A549 (cell line): ENCODE measurements at places on chromosomes 3 and 15.

GRCh38 chr3:146449076-146449475, 20.3 kb downstream of the PLSCR2 start:
- no peak for DNase-seq

- no peak for DNase-seq
These were observed 24.8 kb downstream of the AKAP13 start for GRCh38 chr15:85404918-85405866.

DNA sequence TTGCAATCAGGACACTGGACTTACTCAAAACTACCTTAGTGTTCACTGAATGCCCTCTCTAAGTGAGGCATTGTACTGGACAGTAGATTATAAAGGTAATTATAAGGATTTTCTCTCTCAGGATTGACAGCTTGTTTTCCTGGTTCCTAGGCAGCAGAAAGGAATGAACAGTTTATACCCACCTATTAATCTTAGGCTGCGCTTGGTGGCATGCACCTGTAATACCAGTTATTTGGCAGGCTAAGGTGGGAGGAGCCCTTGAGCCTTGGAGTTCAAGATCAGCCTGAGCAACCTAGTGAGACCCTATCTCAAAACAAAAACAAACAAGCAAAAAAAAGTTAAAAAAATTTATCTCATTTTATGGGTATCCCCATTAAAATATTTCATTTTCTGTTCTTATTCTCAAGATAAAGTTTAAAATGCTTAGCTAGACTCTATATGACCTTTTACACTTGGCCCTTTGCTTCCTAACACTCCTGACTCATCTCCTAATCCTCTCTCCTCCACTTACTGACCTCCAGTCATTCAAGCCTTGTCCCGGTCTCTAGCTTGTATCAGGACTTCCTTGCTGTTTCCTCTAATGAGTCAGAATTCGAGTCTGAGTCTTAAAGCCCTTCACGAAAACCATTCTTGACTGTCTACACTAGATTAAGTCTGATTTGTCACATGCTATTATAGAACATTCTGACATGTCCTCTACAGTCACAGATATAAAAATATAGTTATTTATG, 348.6 kb downstream of the NLGN1 start:
- DNase-seq = no peak

DNA sequence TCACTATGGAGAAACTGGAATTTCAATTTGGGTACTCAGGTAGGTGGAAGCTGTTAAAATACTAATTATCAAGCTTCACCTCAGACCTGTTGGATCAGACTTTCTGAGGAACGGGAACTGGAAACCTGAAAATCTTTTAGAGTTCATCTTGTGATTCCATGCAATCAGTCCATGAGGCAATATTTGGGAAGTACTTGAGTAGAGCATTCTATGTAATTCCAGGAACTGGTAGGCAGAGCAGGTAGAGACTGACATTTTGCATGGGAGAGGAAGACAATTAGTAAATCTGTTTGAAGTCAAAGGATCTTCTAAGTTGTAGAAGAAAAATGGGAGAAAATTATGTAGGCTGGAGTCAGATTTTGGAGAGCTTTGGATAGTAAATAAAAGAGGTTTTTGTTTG, 43.1 kb downstream of the FGF7 start:
- no peak for DNase-seq

DNA sequence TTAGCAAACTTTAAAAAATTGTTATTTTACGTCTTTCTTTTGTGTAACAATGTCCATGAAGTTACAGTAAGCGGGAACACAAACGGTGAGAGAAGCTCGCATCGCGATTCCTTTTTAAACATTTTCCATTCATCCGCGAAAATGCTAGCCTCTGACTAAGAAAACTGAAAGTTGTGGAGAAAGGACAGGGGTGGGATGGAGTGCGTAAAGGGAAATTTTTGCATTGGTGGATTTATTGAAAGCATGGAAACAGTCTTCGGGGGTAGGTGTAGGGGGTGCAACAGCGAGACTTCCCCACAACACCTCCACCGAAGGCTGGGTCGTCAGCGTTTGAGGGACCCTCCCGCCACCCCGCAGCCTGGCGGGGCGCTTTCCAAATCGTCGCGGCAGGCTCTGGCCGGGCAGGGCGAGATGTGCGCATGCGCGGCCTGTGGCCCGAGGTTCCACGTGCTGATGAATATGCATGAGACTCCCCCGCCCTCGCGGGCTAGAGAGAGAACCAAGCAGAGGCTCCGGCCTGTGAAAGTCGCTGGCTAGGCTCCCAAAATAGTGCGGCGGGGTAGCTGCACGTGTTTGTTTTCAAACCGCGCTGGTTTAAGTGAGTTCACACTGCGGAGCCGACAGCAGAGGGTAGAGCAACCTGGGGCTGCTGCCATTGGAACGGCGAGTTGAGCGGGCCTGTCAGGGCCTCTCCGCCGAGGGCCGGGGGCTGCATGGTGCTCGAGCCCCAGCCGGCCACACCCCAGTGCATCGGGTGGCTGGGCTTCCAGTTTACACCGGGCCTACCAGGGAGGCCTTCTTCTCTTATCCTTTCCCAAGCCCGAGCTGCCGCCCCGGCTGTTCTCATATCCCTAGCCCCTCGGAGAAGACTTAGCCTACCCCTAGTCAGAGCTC, 9.9 kb downstream of the ZIC1 start:
- no peak for DNase-seq

GRCh38 chr3:167887096-167887495, 151.6 kb downstream of the SERPINI1 start:
- no peak for DNase-seq

- peak; percentile 89 for DNase-seq
These were observed 75.2 kb downstream of the APBA2 start for GRCh38 chr15:28960979-28961378.

DNA sequence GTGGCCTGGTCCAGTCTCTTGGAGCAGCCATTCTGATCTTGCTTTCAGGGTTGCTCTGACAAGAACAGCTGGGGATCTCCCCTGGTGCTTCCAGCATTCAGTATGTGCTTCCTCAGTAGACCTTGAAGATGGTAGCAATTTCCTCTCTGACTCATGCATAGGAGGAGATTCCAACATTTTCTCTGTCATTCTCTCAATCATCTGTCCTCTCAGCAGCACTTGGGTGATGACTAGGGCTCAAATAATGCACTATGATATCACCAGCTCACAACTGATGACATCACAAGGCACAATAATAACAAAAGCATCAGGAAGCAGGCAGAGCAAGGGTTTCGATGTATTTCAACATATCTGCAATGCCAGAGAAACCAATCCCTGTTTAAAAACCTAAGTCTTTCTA, 52.7 kb downstream of the NFKBIZ start:
- DNase-seq = peak; percentile 21

- DNase-seq = no peak
These were observed 235.1 kb upstream of the CCDC54 start for GRCh38 chr3:107142171-107142570.

DNA sequence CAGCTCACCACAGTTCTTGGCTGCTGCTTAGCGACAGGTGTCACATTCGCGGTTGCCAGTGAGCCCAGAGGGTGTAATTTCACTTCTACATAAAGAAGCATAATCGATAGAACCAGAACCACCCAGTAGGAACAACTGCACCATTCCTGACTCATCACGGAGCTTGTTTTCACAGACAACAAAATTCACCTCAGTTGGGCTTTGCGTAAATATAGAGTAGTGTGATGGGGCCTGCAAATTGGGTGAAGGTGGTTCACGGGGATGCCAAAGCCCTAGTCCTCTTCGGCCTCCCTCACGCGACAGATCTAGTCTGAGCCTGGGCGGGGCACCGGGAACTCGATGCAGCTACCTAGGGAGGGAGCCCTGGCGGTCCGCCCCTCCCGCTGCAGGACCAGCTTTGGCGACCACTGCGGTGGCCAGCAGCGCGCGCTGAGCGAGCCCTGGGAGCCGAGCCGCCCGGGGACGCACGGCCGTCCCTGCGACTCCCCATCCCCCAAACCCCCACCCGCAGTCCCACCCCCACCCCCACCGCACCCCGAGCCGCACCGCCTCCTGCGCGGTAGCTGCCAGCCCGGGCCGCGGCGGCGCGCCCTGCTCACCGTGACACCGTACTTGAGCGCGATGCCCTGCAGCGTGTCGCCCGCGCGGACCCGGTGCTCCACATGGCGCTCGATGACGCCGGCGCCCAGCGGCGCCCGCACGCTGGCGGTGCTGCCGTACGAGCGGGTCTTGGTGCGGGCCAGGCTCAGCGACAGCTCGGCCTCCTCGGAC, 519 bp downstream of the LYSMD2 start:
- peak; percentile 50 for DNase-seq

DNA sequence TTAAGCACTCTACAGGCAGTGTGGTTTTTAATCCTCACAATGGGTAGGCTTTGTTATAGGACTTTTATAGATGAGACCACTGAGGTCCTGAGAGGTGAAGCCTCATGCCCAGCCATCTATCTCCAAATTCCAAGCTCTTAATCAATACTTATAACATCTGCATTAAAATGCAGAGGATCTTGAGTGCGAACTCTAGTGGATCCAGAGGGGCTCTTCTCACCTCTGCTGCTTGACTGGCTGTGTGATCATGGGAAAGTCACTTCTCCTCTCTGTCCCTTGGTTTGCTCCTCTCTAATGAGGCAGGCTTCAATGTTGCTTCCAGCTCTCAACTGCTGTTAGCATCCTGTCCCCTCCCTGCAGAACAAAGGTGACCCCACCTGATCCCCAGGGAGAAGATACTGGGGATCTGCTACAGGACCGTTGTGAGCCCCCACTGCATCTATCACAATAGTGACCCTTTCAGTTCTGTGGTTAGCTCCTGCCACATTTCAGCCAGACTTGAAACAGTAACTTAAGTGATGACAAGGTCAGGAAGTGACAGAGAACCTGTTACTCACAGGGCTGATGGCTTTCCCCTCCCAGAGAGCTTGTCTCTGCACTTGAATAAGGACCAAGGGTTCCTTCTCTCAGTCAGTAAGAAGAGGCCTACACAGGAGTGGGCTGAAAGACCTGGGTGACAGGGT, 1.3 kb downstream of the SLC27A2 start:
- no peak for DNase-seq

DNA sequence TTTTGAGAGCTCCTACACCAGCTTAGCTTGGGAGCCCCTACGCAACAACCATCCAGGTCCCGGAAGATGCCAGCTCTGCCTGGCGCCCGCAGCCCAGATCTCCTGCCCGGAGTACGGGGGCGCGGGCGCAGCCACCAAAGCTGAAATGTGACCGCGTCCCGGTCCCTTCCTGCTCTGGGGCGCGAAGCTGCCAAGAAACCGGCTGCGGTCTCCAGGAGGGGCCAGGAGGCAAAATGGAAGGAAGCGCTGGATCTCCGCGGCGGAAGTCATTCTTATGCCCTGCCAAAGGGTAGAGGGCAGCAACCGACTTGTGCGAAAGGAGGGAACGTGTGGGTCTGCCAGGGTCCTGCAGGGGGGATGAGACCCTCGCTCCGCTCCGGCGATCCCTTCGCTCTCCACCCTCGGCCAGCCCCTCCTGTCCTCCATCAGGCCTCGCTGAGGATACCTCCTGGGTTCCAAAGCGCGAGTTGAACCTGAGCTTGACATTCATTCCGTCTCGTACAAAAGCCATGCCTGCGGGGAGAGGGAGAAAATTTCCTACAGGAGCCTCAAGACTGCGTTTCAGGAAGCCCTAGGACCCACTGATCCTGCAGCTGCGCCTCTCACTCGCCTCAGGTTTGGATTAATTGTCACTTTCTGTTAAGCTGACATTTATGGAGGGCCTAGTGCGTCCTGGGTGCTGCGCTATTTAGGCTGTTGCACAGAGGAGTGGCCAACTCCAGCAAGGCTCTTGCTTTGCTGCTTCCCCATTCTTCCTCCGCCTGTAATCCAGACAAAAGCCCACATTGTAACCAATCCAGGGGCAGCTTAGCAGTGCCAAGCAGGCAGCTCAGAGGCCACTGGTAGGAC, 98.3 kb upstream of the VGLL3 start:
- DNase-seq = peak; percentile 87

DNA sequence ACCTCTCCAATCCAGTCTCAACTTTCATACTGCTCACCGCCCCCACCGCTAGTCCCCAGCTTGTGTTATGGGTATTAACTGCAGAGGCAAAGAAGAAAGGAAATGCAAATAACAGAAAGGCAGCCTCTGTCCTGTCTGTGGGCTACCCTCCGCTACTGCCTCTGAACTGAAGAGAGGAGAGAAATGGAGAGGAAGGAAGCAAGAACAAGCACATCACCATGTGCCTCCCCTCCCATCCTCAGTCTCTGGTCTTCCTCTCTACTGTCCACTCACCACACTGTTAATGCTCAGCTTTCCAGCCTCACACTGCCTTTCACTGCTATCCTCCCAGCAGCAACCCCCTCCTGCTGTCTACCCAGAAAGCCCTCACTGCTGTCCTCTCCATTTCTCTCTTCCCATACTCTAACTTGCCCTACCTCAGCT, 139.0 kb upstream of the SLC2A2 start:
- DNase-seq = no peak

DNA sequence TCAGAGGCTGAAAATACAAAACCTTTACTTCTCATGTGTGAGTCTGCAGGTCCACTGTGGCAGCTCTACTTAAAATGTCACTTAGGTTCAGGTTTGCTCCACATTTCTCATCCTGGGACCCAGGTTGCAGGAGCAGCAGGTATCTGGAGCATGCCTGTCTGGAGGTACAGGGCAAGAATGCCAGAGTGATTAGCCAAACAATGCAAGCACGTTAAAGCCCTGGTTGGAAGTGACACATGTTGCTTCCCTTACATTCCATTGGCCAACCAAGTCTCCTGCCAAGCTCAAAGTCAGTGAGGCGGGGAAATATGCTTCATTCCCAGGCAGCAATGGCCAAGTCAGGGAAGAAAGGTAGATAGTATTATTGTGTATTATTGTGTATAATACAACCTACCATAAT, 76.8 kb upstream of the ARL6 start:
- no peak for DNase-seq

GRCh38 chr15:44536302-44536961, 515 bp upstream of the EIF3J start:
- DNase-seq = no peak

DNA sequence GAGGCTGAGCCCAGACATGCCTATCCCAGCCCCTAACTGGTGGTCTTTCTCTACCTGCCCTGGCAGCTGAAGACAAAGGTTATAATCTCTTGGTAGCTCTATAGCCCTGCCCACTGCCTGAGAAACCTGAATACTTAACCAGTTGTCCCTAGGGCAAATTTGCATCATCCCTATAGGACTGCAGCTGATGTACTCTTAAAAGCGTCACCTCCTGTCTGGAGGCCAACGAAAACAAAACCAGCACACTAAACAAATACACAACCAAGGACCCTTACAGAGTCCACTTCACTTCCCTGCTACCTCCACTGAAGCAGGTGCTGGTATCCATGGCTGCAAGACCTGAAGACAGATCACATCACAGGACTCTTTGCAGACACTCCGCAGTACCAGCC, 98.0 kb downstream of the KCNAB1 start:
- no peak for DNase-seq

GRCh38 chr3:122502139-122502538, 12.6 kb downstream of the KPNA1 start:
- no peak for DNase-seq

GRCh38 chr3:25748189-25748588, 35.1 kb downstream of the NGLY1 start:
- DNase-seq = no peak

GRCh38 chr3:184066211-184066610, 13.4 kb downstream of the HTR3C start:
- no peak for DNase-seq

DNA sequence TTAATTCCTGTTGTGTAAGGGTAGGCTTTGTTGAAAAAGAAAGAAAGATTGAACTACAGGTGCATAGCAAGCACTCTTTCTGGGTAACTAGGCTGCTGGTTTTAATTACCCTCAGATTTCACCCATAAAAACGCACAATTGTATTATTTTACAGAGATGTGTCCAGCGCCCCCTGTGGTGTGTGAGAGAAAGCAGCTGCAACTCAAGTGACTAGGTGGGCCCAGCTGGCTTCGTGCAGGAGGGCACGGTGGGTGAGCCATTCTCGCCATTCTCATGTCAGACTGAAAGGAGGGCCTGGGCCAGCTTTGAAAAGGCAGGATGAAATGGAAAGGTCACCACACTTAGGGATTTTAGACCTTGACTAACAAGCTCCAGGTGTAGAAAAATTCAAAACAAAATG, 122.6 kb downstream of the LRIG1 start:
- DNase-seq = peak; percentile 14
